ENCODE measurements at places on chromosomes 3 and 15. TPM values are rescaled to one million over a fixed set of nuclear protein-coding genes. Genes with fewer than 3 reads are reported as not detected.

DNA sequence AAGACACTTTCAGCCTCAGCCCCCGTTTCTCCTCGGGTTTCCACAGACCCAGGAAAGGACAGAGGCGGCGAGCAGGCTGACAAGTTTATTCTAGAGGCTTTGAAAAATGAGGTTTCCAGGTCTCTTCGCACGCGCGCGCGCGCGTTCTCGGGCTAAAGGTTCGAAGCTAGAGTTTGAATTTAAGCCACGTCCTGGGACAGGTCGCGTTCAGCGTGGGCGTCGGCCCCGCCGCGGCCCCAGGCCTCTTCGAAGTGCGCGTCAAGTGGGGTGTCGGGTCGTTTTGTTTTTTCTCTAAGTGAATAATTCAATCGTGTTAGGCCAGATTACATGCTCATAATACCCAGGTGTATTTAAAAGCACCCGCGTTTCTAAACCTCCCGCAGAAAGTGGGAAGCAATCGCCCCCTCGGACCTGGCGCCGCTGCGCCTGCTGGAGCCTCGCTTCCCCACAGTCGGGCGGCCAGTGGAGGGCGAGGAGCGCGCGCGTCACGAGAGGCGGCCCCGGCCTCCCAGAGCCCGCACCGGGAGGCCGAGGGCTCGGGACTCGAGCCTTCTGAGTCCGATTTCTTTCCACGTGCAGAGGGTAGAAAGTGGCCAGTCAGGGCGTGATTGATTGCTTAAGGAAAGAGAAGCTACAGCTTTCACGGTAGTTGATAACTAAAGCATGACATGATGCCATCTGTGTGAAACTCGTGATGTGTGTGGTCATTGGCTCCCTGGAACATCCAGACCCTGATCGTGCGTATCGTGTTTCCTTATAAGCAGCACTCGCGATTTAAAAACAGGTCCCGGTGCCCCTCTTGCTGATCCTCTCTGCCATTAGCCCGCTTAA lies 15.8 kb upstream of the SOX2 start:
- H3K27ac ChIP-seq: no peak overlapping the region
- H3K27me3 ChIP-seq: peaks cover 8% of the 10 kb centered on the region
- peak; percentile 57 for DNase-seq

- no peak overlapping the region for H3K27ac ChIP-seq
- peaks cover 3% of the 10 kb centered on the region for H3K27me3 ChIP-seq
- no peak overlapping the region for H3K4me3 ChIP-seq
- DNase-seq: no peak
- H3K36me3 ChIP-seq: no peaks in the 10 kb centered on the region
- H3K4me1 ChIP-seq: no peaks in the 10 kb centered on the region
Observed at GRCh38 chr15:70586241-70586640, 177.1 kb downstream of the UACA start.

GRCh38 chr3:183375337-183375736 lies 53.1 kb downstream of the MCF2L2 start:
- H3K27ac ChIP-seq: no peak overlapping the region
- no peaks in the 10 kb centered on the region for H3K4me1 ChIP-seq
- H3K27me3 ChIP-seq: no peaks in the 10 kb centered on the region
- DNase-seq: no peak
- no peak overlapping the region for H3K4me3 ChIP-seq

- DNase-seq: no peak
- H3K27ac ChIP-seq: no peak overlapping the region
- peaks cover 7% of the 10 kb centered on the region for H3K4me1 ChIP-seq
- H3K27me3 ChIP-seq: peaks cover 1% of the 10 kb centered on the region
Observed at GRCh38 chr15:61644550-61644949, 415.4 kb upstream of the RORA start.

The COX17 gene
- total RNA-seq: 16.9 TPM

The UMPS gene
- total RNA-seq: 27.1 TPM

Measured in endothelial cell (in vitro differentiated cells).